NCI-H1436 (cell line): ENCODE measurements at places on chromosomes 12 and 14.

GRCh38 chr12:109296431-109296830 is 12.7 kb downstream of the FOXN4 start:
- no peak for DNase-seq

DNA sequence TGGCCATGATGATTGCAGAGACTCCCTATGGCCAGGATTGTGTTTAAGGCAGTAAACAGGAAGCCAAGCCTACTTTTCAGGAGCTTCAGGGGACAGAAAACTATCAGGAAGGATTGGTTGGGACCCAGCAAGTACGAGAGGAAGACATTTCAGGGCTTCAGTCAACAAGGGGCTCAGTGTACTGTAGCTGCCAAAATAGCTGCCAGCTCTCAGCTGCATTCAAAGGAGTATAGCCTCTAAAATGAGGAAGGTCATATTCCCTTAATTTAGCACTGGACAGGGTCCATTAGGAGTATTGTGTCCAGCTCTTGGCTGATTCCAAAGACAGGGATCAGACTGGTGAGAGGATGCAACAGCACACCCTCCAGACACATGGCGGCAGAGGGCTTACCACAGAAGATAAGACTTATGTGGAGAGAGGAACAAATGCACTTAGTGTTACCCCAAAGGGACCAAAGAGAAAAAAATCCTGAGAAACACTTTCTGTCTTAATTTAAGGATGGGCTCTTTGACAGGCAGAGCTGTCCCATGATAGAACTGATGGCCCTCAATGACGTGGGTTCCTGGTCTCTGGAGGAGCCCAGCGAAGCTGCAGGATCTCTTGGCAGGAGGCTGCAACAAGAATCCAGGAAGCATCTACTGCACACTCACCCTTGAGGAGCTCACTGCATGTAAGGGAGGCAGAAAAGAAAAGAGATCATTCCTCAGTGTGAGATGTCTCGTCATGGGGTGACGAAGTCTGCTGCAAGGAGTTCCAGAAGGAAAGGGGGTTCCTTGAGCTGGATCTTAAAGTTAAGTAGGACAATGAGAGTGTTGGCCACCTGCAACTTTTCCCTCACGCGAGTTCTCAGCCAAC is 14.8 kb downstream of the BDKRB1 start:
- no peak for DNase-seq

- DNase-seq, result no peak
These were observed 358.8 kb downstream of the GLT1D1 start for GRCh38 chr12:129211862-129212630.

DNA sequence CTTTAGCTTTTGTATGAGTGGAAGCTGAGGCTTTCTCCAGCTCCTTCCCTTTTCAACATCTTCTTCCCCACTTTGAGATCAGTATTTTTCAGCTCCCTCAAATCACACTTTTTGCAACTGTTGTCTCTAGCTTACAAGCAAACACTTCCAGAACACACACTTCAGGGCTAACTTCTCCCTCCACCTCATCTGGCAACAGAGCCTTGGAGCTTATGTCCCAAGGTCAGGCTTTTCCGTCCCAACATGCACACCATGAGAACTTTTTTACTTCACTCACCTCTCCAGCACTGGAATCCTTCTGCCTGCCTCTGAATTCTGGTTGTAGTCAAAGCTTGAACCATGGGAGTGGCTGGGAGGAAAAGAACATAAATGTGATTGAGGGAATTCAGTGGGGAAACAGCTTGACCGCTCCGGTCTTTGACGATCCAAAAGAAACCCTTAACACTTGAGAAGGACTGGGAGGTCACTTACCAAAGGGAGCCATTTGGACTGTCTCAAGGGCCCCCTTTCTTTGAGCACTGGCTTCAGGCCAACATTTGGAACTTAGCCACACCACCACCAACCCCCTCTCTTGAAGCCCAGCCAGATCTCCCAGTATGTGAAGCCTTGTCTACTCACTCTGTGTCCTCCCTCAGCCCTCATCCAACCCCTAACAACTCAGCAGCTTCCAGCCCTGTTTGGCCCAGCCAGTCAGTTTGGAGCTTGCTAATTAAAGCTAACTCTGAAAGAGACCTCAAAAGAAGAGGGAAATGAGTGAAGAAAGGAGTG is 3.9 kb upstream of the BLOC1S1 start:
- no peak for DNase-seq

DNA sequence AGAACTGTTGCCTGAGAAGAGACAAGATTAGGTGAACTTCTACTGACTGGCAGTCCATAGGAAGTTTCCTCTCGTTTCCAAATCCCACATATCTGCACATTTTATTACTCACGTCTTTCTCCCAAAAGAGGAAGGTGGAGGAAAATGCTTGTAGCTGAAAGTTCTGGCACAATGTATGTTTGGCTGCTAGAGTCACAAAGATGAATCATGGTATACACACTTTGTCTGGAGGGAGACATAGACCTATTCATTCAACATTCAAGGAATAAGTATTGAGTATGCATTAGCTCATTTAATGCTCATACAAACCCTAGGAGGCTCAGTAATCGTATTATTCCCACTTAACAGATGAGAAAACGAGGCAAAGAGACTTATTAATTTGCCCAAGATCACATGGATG is 291.8 kb downstream of the FOXN3 start:
- no peak for DNase-seq

DNA sequence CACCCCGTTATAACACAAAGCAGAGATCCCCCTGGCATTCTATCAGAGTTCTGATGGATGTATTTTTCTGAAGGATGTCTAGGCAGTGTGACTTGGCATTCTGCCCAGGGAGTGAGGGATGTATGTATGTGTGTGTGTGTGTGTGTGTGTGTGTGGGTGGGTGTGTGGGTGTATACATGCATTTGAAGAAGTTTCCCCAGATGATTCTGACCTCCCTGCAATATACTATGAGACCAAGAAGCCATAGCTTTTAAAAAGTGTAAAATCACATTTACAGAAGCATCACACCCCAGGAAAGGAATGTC is 59.7 kb upstream of the NAP1L1 start:
- DNase-seq, result peak; percentile 18

- no peak for DNase-seq
These were observed 75.9 kb upstream of the DHRS4 start for GRCh38 chr14:23877538-23878180.

GRCh38 chr12:108805136-108805535 is 52.2 kb downstream of the SSH1 start:
- DNase-seq, result no peak

DNA sequence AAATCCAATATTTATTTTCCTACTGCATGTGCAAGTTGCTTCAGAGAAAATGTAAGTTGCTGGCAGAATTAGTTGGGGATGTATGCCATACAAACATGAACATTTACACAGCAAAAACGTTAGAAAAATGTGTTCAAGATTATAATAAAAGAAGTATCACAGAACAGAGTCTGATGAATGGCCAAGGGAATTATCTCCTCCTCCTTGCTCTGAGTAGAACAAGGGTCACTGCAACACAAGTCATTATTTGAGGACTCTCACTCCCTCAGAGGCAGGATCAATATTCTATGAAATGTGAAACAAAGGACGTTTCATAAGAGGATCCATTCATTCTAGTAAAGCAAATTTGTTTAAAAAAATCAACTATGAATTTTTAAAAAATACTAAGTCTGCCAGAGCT is 177.8 kb downstream of the PRKD1 start:
- no peak for DNase-seq

- DNase-seq, result no peak
These were observed 57.7 kb upstream of the DLK1 start for GRCh38 chr14:100669011-100669412.

- DNase-seq, result no peak
These were observed 176.6 kb downstream of the TSPAN9 start for GRCh38 chr12:3253682-3254275.

GRCh38 chr12:124123296-124124000 is 150.4 kb downstream of the ZNF664 start:
- DNase-seq, result no peak

DNA sequence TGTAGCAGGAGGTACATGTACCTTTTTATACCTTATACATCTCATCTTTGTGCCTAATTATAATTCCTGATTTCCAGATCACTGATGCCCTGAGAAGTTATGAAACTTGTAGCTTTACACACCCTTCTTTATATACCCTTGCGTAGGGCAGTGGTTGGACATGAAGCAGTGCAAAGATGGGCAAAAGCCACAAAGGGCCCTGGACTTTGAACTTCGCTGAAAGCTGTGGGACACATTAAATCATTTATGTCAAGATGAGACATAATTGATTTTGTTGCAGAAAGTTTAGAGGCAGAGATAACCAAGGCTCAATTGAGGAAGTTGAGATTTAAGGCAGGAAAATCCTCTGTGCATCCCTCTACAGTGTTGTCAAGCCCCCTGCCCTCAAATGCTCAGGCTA is 170.0 kb downstream of the SLC2A13 start:
- DNase-seq, result no peak

GRCh38 chr14:83611491-83611890 is 1918.5 kb upstream of the FLRT2 start:
- DNase-seq, result no peak

DNA sequence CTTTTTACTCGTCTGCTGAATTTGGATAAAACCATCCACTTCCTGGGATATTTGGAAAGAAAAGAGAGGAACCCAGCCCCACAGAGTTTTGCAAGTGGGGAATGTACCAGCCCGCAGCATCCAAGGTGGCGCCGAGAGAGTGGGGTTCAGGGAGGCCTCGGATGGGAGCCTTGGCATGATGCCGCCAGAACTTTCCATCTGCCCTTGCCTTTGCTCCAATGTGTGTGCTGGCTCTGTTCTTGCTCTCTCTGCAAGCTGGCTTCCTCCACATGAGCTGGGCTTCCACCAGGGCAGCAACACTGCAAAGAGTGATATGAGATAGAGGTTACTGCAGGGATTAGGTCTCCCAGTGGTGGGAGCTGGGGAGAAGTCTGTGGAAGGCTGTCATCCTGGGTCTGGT is 6.6 kb upstream of the SERPINA12 start:
- no peak for DNase-seq
